ENCODE measurements at places on chromosomes 11 and 22.

GRCh38 chr22:23376256-23376655, 195.9 kb downstream of the BCR start:
- DNase-seq: peak; percentile 67

DNA sequence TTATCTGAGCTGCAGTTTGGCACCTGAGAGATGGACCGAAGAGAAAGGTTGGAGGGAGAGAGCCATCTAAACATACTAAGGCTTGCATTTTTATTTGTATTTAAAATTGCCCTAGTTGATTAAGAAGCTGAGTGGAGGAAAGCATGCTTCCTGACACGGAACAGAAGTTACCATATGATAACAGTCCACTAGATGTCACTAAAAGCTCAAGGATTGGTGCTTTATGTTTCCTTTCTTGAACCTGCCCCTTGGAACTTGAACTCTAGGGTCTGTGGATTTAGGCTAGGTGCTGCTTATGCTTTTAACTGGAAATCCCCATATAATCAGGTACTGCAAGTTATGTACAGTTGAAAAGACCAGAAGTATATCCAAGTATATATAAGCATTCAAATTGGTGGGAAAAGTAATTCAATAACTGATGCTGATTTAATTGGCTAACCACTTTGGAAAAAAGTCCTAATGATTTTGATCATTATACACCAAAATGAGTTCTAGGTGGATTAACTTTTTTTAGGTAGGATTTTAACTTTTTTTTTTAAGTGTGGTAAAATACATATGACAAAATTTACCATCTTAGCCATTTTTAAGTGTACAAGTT, 9.5 kb downstream of the RBMXL2 start:
- DNase-seq: peak; percentile 40

- DNase-seq: no peak
Observed at GRCh38 chr11:73452726-73453125, 76.5 kb downstream of the RELT start.

- no peak for DNase-seq
Observed at GRCh38 chr11:115247361-115247760, 256.9 kb downstream of the CADM1 start.

DNA sequence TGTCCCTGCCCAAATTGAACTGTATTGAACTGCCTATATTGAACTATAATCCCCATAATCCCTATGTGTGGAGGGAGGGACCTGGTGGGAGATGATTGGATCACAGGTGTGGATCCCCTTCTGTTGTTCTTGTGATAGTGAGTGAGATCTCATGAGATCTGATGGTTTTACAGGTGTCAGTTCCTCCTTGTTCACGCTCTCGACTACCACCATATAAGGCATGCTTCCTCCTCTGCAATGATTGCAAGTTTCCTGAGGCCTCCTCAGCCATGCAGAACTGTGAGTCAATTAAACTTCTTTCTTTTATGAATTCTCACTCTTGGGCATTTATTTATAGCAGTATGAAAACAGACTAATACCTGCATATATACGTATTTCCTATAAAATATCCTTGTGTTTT, 206.5 kb upstream of the PDGFD start:
- DNase-seq: no peak

DNA sequence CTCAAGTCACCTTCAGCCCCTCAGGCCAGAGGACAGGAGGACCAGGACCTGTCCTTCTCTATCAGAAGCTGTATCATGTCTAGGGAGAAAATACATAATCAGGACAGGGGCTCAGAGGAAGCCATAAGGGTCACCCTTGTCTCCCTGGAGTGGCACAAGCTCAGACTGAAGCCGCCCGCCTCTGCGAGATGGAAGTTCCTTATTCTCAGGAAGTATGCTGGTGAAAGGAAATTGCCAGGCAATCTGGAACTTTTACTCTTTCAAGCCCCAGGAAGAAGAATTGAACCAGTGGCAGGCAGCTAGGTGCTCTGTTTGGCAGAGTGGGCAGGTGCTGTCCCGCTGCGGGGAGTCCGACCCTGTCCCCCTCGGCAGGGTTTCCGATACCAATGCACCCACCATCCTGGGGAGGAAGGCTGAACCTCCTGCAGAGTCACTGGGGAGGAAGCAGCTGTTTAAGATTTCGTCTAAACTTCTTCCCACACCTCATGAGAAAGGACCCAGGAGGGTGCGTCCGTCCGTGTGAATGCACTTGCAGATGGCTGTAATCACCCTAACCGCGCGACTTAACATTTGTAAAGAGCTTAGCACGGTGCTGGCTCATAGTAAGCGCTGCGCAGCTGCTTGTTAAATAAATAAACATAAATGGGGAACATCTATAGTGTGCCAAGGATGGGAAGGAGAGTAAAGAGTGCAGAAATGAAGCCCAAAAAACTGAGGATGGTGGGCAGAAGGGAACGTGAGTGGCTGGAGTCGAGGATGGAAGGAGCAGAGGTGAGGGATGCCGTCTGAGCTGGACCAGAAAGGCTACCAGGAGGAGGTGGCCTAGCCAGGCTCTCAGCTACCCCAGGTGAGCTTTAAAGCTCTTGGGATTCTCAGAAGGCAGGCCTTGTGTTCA, 5.0 kb upstream of the ANO1 start:
- DNase-seq: no peak

- no peak for DNase-seq
Observed at GRCh38 chr11:34161812-34162492, 56.5 kb downstream of the NAT10 start.

DNA sequence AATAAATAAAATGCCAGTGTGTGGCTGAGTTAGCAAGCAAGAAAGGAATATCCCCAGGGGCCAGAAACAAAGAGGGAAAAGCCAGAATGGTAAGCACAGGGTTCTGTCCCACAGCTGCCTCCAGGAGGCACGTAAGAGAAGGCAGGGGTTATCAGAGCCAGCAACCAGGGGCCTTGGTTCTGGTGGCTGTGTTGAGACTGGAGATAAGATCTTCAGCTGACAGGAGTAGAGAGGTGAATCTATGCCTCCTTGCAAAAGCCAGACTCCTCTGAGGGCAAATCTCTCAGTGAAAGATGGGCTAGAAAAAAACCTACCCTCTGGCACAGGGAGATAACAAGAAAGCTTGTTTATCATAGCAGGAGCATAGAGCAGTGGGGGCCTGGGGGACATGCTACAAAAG, 29.8 kb upstream of the NFAM1 start:
- no peak for DNase-seq

Measured in COLO829 (cell line).